ENCODE measurements at places on chromosomes 13 and 19.

GRCh38 chr19:39915848-39916215, 18.6 kb downstream of the FCGBP start:
- DNase-seq = no peak

GRCh38 chr19:55175117-55175867, 4.8 kb downstream of the SYT5 start:
- no peak for DNase-seq

GRCh38 chr19:15897738-15898276, at the start of gene CYP4F2:
TSS of gene CYP4F2 (minus strand) at chr19:15898074. CDS start at chr19:15897611, 463 bp downstream.
- no peak for DNase-seq

- DNase-seq = no peak
These were observed 5.8 kb upstream of the VWA8 start for GRCh38 chr13:41966671-41967070.

DNA sequence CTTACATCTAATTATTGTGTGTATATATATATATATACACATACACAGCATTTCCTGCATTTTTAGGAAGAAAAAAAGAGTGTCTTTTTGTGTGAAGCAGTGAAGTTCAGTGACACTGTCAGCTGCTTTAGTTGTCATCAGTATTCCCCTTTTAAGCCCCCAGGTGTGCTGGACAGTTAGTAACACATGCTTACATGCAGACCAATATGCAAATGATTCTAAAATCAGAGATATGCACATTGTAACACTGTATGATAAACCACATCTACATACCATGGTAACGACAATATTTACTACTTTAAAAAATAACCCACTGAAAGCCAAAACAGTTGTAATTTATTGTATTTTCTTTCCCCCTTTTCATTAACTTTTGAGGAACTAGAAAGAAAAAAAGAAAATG, 16.8 kb downstream of the LHFPL6 start:
- DNase-seq = no peak

DNA sequence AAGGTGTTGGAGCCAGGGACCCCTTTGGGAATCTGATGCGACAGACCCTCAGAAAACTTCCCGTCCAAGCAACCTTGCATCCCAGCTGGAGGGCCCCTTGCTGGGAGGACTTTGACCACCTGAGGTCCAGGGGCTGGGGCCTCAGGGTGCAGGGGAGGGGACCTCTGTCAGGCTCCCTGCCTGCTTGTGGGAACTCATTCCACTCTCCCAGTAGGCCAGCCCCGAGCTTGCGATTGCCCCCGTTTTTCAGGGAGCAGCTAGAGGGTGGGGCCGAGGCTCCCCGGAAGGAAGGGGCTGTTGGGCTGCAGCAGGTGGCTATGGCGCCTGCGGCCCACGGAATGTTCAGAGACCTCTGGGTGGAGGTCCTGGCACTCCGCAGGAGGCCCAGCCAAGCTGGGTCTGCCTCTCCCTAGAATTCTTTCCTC, 2.8 kb downstream of the GNA11 start:
- DNase-seq = no peak

GRCh38 chr13:19861762-19862161, 1.7 kb downstream of the ZMYM5 start:
- no peak for DNase-seq

DNA sequence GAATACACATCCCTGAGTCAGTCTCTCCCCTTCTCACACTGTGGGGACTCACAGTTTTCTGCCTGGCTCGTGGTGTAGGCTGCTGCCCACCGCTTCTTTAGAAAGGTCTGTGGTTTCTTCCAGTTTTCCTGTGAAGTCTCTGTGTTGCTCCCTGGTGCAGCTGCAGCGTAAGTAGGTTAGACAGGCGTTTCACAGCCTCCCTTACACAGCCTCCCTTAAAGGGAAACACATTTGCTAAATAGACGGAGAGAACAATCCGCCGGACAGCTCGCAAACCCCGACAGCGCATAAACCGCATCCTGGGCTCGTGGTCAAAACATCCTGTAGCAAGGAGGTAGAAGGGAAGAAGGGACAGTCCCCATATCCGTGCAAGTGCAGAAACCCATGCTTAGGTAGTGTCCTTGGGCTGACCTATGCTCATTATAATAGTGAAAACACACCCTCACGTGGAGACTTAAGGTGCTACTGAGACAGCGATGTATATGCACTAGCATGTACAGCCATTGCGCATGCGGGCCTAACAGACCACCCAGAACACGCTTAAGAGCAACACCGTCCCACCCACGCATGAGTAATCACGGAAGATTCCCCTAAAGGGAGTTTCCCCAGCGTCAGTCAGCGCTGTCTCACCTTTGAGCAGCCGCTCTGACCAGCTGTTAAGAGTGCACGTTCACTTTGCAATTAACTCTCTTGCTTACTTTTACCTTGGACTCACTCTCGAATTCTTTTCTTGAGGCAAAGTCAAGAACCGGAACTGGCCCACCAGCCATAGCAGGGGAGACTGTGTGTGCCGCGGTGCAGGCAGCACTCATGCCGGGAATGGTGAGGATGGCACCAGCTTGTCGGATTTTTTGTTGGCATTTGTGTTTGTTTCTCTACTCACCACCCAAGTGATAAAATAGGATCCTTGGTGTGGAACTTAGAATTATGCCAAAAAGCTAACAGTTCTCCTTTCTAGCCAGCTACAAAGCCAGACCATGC, 16.6 kb downstream of the SIGLEC8 start:
- DNase-seq = no peak

- no peak for DNase-seq
These were observed 37.4 kb upstream of the KLF12 start for GRCh38 chr13:74171641-74172040.

GRCh38 chr13:92187378-92187989, 789.1 kb downstream of the GPC5 start:
- DNase-seq = no peak

DNA sequence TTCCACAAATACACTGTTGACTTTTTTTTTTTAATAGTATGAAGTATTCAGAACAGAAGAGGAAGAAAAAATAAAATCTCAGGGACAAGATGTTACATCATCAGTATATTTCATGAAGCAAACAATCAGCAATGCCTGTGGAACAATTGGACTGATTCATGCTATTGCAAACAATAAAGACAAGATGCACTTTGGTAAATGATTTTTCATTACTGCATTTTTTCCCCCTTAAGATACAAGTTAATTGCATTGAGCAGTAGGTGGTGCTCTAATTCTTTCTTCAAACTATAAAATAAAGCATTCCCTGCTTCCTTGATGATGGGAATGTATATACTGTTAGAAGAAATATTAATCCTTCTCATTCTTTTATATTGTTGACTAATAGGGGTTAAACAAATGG, 17.1 kb downstream of the UCHL3 start:
- no peak for DNase-seq

DNA sequence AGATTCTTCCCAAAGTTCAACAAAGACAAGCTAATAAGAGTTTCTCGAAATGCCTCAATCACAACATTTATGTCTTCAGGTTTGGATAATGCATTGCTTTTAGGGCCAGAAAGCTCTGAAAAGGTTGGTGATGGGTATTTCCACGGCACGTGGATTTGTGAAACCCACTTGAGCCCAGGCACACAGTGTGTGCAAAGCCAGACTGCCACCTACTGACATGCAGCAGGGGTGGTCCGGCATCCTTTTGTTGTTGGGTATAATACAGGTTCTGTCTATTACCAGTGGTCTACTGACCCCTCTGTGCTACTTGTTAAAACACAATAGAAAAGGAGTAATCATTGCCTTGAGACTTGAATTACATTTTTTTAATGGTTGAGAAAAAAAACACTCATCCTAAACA, 225.6 kb downstream of the RAP2A start:
- DNase-seq = no peak

- no peak for DNase-seq
These were observed 1.1 kb downstream of the ZNF550 start for GRCh38 chr19:57558525-57558924.

GRCh38 chr13:27969082-27969865, at the start of gene CDX2:
TSS of gene CDX2 (minus strand) at chr13:27969315. CDS start at chr13:27969006, 309 bp downstream.
- no peak for DNase-seq
